ENCODE measurements at places on chromosomes 3 and 15.

DNA sequence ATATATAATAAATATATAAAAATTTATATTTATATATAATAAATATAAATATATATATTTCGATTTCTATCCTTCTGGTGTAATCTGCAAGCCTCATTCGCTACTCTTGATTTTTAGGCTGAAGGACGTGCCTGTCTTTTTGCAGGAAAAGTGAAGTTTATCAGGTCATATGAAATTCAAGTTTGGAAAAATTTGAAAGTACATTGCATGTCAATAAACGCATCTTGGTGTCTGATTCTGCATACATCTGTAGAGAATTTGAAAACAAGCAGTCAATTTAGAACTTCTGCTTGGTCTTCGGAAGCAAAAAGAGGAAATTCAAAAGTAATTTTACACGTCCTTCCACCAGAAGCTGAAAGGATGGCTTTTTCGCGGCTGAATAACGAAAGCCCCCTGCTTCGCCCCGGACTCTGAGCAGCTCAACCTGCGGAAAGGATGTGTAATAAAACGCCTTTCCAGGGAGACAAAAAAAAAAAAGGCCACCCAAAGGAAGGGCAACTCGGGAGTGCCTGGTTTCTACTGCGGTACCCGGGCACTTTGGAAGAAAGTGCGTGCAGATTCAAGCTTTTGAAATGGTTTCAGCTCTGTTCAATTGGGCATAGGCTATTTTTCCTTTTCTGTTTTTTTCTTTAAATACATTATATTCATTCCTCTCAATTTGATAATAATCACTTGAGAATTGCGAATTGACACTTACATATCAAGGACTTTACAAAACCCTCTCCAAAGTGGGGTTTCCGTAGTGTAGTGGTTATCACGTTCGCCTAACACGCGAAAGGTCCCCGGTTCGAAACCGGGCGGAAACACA lies 1.5 kb upstream of the MYNN start:
- DNase-seq, result peak; percentile 39

GRCh38 chr3:160114355-160114995 lies 110.7 kb upstream of the C3orf80 start:
- DNase-seq, result no peak

DNA sequence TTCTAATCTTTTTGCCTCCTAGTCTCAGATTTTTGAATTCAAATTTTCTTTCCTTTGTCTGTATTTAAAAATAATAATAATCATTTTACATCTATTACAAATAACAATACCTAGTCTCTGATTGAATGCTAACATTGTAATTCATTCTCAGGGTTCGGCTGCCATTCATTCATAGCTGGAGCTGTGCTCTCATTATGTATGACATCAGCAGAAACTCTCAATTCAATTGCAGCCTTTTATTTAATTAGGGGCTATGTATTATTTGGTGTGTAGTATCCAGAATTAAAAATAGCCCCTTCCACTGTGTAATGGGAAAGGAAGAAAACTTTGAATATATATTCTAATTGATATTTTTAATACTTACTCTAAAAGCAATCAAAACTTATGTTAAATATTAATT lies 270.4 kb upstream of the MDFIC2 start:
- no peak for DNase-seq

GRCh38 chr3:193014902-193015301 lies 97.2 kb upstream of the MB21D2 start:
- no peak for DNase-seq

DNA sequence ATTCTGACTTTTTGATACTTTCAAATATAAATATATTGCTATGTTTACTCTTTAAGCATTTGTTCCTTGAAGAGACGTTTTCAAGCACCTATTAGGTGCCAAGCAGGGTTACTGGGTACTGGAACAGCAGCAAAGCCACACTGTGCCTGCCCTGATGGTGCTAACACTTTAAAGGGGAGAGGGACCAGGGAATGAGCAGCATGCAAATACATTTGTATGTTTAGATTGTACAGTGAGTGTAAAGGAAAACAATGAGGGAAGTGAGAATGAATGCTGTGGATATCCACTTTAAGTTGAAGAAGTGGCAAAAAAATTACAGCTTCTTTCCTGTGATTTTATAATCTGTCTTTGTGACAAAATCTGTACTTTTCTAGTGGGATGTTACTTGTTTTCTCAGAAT lies 400.2 kb upstream of the ATP11B start:
- DNase-seq, result no peak

DNA sequence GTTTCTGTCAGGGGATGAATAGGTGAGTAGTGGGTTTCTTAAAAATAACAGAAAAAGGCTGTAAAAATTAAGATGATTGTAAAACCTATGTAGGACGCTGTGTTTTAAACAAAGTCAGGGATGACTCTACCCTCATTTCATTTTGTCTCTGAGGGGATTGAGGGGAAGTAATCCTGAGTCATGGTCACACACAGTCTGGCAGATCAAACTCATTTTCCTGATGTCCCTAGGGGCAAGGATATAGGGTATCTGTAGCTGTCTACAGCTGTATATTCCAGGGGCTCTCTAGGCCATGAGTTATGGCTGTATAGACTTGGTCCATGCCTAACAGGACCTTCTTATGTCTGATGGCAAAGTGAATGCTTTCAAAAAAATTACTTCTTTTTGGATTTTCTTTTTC lies 421.1 kb downstream of the PDCD6IP start:
- DNase-seq, result no peak

DNA sequence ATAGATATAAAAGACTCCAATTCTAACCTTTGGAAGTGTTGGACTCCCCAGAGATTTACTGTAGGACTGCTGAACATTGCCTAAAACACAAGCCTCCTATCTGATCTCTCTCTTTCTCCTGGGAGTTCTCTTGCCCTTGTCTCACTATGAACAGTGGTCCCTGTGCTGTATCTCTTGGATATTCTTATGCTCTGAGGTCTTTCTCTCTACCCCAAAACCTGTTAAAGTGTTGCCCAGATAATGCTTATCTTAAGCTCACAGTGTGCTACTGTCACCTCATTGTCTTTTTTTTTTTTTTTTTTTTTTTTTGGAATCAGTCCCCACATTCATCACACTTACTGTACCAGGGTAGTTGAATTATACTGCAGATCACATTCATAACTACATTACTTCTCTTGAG lies 131.0 kb upstream of the CBLB start:
- no peak for DNase-seq

DNA sequence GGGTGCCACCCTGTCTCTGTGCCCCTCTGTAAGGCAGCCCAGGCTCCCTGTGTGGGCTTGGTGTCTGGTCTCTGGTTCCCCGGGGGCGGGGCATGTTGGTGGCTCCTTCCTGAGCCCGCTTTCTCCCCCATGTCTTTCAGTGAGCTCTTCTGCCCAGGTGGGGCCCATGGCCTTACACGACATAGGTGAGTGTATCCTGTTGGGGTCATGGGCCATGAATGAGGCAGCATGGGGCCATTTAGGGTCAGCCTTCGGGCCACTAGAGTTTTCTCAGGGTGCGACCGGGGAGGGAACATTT lies 195.1 kb downstream of the UBE3A start:
- no peak for DNase-seq

DNA sequence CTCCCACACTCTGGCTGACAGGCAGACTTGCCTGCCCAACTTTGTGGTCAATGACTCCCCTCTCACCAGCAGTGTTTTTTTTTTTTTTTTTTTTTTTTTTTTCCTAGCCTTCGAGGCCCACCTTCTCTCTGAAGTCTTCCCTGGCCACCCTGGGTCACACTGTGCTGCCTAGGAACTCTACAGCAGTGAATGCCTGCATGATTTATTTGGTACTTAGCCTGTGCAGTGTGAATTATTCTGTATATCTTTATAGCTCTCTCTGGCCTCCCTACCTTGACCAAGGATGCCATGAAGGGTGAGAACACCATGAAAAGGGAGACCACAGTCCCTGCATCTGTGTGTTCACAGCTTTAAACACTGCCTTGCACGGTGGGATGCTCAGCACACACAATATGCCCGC lies 141.6 kb downstream of the CLSTN2 start:
- DNase-seq, result no peak

DNA sequence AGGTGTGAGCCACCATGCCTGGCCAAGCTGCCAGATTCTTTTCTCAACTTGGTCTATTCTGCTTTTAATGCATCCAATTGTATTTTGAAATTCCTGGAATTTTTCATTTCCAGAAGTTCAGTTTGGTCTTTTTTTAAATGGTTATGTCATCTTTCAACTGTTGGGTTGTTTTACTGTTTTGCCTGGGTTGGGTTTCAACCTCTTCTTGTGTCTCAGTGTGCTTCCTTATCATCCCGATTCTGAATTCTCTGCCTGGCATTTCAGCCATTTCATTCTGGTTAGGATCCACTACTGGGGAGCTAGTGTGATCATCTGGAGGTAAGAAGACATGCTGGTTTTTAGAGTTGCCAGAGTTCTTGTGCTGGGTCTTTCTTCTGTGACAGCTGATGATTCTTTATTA lies 61.5 kb downstream of the LRRC49 start:
- no peak for DNase-seq

- DNase-seq, result no peak
Observed at GRCh38 chr3:112751061-112751460, 95.6 kb downstream of the CD200R1L start.

- DNase-seq, result no peak
Observed at GRCh38 chr15:91186904-91187656, 87.0 kb downstream of the SV2B start.

DNA sequence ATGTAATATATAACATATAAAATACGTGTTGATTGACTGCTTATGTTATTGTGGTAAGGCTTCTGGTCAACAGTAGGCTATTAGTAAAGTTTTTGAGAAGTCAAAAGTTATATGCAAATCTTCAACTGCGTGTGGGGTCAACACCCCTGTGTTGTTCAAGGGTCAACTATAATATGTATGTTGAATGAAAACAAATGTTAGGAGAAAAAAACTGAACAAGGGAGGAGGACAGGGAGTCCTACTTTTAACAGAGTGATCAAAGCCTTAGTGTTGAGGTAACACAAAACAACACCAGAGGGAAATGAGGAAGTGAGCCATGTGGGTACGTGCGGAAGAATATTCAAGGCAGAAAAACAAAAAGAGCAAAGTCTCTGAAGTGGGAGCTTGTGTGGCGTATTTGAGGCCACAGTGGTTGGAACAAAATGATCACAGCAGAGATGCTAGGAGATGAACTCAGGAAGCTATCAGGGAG lies 62.5 kb downstream of the SFMBT1 start:
- peak; percentile 12 for DNase-seq

GRCh38 chr3:143041903-143042302 lies 40.5 kb downstream of the U2SURP start:
- DNase-seq, result no peak

DNA sequence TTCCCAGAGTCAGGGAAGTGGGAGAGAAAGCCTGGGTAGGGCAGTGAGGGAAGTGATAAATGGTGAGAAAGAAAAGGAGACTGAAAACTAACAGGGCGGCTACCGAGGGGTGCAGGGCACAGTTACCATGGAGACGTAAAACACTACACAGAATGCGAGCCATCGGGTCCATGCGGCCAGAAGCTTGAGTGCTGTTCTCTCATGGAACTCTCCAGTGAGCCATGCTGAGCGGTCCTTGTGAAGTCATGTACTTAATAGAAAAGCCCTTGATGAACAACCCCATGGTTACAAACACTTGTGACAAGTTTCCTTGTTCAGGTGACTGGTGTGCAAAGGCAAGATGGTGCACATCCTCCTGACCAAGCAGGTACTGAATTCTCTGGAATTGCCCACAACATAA lies 3.7 kb upstream of the PLA2G4F start:
- DNase-seq, result no peak

- DNase-seq, result no peak
Observed at GRCh38 chr3:37125195-37126073, 48.9 kb downstream of the LRRFIP2 start.

DNA sequence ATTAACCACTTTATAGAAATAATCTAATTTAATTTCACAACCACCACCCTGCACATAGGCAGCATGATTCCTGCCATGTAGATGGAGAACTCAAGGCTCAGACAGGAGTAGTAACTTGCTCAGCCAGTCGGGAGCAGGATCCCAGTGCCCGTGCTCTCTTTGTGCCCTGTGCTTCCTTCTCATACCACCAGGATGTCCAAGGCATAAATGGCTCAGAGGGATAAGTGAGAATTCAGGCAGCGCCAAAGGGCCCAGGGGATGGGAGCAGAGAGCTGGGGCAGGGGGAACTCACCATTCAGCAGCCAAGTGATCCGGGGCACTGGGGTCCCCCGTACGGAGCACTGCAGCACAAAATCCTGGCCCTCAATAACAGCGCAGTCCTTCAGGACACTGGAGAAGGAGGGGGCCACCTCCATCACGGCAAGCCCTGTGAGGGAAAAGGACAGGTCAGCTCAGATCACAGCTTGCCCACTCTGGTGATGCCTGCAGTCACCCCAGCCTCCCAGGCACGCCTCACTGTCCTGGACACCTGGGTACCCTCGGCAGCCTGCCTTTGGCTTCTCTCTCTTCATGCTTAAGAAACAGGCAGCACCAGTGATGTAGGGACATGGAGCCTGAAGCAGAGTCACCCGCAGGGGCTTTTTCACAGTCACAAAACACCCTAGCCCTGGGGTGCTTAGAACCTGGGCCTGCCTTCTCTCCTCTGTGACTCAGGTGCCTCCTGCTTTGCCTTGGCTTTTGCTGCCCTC lies 141.0 kb upstream of the HACD2 start:
- no peak for DNase-seq

- peak; percentile 24 for DNase-seq
Observed at GRCh38 chr3:48739955-48740823, 23.2 kb upstream of the IP6K2 start.

DNA sequence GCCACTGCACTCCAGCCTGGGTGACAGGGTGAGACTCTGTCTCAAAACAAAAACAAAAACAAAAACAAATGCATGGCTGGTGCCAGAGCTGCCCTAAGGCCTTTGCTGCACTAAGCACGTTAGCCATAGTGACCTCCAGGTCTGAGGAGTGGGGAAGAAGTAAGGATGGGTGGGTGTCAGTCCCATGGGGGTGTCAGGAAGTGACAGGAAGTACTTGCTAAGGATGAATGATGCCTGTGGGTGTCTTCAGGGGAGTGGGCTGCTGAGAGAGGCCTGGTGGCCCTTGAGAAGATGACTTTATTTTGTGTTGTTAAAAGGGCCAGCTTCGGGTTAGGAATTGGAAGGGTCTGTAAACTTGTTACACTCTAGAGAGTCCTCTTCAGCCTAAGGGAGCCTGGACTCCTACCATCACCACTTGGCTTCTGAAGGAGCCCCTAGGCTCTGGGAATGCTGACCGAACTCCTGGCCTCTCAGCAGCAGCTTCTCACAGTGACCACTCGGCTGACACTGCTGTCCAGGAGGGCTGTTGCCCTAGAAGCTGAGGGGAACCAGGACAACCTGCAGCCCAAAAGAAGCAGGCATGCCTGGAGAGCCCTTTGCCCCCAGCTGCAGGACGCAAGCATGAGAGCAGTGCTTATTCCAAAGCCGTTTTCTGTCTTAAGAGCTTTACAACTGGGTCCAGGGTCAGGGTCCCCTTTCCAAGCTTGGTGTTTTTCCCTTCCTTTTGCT lies 116.4 kb downstream of the MYLK start:
- DNase-seq, result no peak

- no peak for DNase-seq
Observed at GRCh38 chr3:194458131-194458530, 28.7 kb downstream of the ATP13A3 start.

GRCh38 chr15:66408254-66408653 lies 21.5 kb downstream of the MAP2K1 start:
- DNase-seq, result no peak

GRCh38 chr3:58071480-58071971 lies 63.3 kb downstream of the FLNB start:
- no peak for DNase-seq

GRCh38 chr3:194654443-194654842 lies 17.5 kb downstream of the LSG1 start:
- no peak for DNase-seq

Measured in stimulated activated CD4-positive, alpha-beta T cell treated with anti-CD3 and anti-CD28 coated beads, Interleukin-15, amount 100 ng/mL, for 1 hour (primary cell).